WERI-Rb-1 (cell line): ENCODE measurements at places on chromosomes 4 and X.

GRCh38 chr4:140937866-140938265, 181.7 kb upstream of the TBC1D9 start:
- DNase-seq = no peak

DNA sequence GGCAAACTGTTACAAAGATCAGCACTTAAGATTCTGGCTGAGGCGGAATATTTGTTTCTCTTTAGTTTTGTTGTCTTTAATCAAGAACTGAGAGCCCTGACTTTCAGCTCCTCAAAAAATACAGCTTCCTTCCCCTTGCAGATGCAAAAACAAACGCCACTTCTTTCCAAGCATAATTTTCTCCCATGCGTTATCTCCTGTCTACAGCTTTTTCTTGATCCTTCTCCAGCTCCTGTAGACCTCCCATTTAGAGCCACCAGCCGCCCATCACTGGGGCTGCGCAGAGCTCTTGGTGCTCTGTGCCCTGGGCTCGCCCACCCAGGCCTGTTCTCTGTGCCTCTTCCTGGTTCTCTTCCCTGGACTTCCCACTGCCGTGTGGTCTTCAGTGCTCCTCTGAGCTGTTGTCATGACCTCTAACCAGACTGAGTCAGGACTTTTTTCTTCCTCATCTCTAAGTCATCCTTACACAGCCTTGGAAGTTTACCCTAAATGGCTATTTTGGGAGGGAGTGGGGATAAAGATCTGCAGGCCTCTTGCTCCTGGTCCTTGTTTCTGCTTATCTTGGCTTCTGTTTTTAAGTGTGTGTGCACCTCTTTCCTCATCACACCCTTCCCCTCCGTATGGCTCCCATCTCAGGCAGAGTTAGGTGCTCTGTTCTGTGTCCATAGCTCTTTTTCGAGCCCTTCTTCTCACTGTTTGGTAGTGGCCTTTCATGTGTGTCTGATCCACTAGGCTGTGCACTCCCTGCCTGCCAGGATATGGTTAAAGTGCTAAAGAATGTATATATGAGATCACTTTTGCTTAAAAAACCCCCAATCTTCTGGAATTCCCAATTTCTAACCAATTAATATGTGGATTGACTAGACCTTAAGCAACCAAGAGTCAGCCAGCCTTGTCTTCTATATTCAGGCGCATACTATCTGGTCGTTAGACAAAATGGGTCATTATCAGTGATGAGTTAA, 122.5 kb downstream of the PTTG2 start:
- no peak for DNase-seq

DNA sequence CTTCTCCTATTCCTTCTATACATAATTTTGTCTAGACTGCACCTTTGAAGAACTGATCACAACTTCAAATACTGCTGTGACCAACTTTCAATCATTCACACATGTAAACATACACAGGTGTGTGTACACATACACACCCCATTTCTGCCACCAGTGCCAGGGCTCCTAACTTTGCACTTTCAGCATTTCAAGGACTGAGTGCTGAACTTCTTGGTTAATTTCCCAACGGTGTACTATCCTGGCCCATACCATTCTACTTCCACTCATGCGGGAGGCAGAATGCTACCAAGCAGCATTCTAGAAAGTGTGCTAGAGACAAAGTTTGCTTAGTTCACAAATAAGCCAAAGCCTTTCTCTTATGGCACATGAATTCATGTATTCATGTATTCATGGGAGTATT, 51.2 kb downstream of the RPGR start:
- DNase-seq = no peak

DNA sequence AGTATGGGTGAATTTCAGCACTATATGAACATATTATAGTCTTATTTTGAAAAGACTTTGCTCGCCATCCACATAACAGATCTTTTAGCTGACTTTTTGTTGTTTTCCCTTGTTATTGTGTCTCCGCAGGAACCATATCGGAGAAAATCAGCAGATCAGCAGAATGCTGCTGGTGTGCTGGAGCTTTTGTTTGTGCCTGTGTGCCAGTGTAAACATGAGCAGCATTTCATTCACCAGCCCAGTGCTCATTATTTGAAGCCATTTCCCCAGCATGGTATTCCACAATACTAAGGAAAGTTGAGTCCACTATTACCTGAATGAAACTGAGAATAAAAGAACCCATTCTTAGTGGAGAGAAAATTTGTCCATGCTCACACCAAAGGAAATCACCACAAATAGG, 261.8 kb upstream of the ARX start:
- no peak for DNase-seq

DNA sequence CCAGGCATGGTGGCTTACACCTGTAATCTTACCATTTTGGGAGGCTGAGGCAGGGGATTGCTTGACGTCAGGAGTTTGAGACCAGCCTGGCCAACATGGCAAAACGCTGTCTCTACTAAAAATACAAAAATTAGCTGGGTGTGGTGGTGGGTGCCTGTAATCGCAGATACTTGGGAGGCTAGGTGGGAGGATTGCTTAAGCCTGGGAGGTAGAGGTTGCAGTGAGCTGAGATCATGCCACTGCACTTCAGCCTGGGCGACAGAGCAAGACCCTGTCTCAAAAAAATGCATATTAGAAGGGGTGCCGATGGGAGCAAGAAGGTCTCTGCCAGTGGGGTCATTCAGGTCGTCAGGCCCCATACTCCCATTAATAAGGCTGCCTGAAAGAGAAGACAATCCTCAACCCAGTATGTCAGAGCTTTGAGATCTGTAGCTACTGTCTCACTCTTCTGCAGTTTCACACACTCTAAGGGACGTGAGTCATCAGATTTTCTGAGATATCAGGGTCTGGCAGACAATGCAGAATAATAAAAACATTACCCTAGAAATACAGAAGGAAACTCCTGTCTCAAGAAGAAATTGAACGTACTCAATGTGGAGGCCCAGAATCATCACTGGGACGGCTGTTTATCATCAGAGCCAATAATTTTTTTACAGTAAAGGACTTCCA, 176.7 kb upstream of the FAT1 start:
- DNase-seq = no peak

GRCh38 chr4:131499141-131499873, 1649.8 kb upstream of the PCDH10 start:
- DNase-seq = no peak

DNA sequence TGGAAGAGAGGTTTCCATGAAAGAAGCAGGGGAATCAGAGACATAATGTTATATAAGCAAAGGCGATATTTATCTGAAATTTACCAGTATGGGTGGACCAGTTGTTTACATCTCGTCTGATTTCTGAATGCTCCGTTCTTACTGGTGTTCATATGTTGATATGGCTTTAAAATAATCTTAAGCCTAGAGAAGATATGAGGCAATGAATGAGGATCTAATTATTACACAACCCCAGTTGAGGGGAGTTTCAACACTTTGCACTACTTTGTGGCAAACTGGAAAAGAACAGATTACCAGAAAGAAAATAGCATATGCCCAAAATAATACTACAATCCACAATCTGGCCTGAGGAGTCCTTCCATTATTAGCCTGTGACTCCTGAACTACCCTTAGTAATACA, 263.3 kb upstream of the MAGEB2 start:
- DNase-seq = no peak

- DNase-seq = no peak
Observed at GRCh38 chr4:113576947-113577678, 184.4 kb downstream of the CAMK2D start.

- DNase-seq = no peak
Observed at GRCh38 chrX:110216027-110216426, 101.9 kb downstream of the AMMECR1 start.

GRCh38 chr4:78020677-78021076, 36.4 kb upstream of the FRAS1 start:
- no peak for DNase-seq

DNA sequence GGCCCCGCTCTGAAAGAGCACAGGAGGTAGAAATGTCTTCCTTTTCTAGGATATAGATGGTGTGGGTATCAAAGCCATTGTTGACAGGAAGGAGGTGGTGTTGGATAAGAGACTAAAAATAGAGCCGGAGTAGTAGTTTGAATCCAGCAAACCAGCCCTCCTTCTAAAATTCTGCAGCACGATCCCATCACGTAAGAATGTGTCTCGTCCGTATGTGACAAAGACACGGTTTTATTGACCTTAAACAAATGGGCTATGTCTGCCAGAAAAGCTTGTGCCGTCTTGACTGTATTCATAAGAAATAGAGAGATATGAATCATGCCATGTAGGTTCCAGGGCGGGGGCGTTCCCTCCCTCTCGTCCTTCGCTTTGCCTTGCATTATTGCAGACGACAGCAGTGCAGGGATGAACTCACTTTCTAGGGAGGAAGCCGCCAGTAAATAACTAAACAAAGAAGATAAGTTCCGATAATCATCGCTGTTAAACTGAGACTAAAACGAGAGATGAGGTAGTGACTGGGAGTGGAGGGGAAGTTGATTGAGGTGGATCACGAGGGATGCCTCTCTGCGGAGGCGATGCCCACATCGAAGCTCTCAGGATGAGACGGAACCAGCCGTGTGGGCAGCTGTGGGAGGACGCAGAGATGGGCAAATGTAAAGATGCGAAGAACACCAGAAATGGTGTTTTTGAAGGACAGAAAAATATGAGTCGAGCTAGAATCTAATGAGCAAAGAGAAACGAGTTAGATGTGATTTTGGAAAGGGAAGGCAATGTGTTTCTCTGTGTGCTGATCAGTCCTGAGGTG, 3.4 kb downstream of the TENM3 start:
- no peak for DNase-seq

DNA sequence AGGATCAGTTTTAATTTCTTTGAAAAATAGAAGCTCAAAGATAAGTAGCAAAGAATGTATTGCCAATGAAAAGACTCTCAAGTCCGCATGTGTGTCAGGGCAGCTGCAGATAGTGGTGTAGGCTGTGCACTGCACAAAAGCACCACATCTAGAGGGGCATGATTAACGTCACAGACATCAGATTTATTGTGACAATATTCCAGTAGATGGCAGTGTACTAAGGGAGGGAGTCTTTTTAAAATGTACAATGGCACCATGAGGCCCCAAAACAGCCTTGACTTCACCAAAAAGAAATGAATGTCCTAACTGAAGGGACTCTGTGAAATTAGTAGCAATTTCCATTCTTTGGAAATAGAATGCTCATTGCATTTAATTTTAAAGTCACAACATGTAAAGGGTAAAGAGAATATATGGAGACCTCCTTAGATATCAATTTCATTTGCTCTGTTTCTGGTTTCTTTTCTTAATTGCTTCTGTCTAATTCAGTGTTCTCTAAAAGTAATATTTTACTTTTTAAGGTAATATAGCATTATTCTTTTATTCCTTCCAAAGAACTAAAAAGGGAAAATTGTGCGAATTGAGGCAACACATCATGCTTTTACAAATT, 98.4 kb downstream of the ZNF827 start:
- peak; percentile 15 for DNase-seq

GRCh38 chr4:165628572-165628971, 244.5 kb upstream of the TLL1 start:
- no peak for DNase-seq

- no peak for DNase-seq
Observed at GRCh38 chr4:26323821-26324220, 3.0 kb downstream of the RBPJ start.

GRCh38 chrX:24561121-24561520, 86.0 kb downstream of the PCYT1B start:
- no peak for DNase-seq

DNA sequence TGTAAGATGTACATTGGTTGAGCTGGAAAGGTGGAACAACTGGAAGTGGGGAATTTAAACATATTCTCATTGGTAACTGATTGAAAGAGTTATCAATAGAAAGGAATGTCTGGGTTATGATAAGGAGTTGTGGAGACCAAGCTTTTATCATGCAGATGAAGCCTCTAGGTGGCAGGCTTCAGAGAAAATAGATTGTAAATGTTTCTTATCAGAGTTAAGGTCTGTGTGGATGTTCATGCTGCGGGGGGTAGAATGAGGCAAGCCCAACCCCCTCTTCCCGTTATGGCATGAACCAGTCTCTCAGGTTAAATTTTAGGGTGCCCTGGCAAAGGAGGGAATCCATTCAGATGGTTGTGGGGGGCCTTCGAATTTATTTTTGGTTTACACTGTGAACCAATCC, 16.0 kb downstream of the ARSD start:
- no peak for DNase-seq

GRCh38 chrX:69600182-69600581, 15.7 kb upstream of the EDA start:
- no peak for DNase-seq

- DNase-seq = no peak
Observed at GRCh38 chr4:5721923-5722322, 10.9 kb downstream of the EVC start.

DNA sequence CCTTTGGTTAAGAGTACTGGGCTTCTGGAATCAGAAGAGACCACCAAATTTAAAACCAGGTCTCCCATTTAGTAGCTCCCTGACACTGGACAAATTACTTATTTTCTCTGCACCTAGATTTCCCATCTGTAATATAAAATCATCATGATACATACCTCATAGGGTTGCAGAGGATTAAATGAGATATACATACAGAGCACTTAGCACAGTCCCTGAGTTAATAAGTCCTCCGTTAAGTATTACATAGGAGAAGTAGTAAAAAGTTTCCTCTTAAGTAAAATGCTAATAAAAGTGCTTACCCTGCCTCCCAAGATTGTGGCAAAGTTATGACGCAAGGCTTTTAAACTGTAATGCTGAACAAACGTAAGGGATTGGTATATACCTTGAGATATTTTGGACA, 539 bp upstream of the CHIC1 start:
- DNase-seq = no peak

- no peak for DNase-seq
Observed at GRCh38 chr4:149676076-149676475, 139.6 kb downstream of the IQCM start.

- no peak for DNase-seq
Observed at GRCh38 chr4:68570122-68570507, 6.0 kb downstream of the UGT2B17 start.

DNA sequence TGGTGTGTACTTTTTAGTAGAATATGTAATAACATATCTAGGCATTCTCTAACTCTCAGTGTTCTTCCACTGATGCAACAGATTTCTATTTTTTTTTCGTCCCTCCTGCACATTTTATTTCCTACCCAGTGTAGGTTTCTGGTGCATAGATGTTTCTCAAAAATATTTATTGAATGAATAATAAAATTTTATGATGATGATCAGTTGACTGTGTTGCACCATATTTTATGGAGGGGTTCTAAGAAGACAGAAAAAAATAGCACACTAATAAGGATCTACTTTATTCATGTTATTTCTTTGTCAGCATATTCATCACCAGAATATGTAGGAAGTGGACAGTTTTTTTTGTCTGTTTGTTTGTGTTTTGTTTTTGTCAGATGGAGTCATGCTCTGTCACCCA, 2529.3 kb downstream of the ARAP2 start:
- DNase-seq = no peak

GRCh38 chr4:165700855-165701254, 172.2 kb upstream of the TLL1 start:
- peak; percentile 25 for DNase-seq

GRCh38 chr4:8919651-8920288, 48.1 kb upstream of the HMX1 start:
- DNase-seq = no peak

- no peak for DNase-seq
Observed at GRCh38 chr4:10173754-10174749, 57.5 kb upstream of the WDR1 start.

GRCh38 chr4:111701102-111701501, 444.2 kb upstream of the FAM241A start:
- DNase-seq = no peak
